A172 (cell line): ENCODE measurements at places on chromosomes 12 and 14. TPM values are rescaled to one million over a fixed set of nuclear protein-coding genes. Genes with fewer than 3 reads are reported as not detected.
A peak's percentile ranks its signal among the peaks of the same experiment; 100 is the strongest.

- DNase-seq, result no peak
These were observed 787 bp downstream of the KCNH3 start for GRCh38 chr12:49539406-49540228.

- DNase-seq, result no peak
These were observed 21.6 kb downstream of the GPR132 start for GRCh38 chr14:105043641-105044040.

- peak; percentile 55 for DNase-seq
These were observed 13.2 kb upstream of the TIGAR start for GRCh38 chr12:4307593-4308333.

The ASCL1 gene
- total RNA-seq, result not detected in 2 replicates

The RAB35 gene
- 30.0 and 35.5 TPM in 2 replicates for total RNA-seq

The TRIM9 gene
- total RNA-seq, result 0.02 and 0.34 TPM in 2 replicates
